ENCODE measurements at places on chromosomes 4 and X.

DNA sequence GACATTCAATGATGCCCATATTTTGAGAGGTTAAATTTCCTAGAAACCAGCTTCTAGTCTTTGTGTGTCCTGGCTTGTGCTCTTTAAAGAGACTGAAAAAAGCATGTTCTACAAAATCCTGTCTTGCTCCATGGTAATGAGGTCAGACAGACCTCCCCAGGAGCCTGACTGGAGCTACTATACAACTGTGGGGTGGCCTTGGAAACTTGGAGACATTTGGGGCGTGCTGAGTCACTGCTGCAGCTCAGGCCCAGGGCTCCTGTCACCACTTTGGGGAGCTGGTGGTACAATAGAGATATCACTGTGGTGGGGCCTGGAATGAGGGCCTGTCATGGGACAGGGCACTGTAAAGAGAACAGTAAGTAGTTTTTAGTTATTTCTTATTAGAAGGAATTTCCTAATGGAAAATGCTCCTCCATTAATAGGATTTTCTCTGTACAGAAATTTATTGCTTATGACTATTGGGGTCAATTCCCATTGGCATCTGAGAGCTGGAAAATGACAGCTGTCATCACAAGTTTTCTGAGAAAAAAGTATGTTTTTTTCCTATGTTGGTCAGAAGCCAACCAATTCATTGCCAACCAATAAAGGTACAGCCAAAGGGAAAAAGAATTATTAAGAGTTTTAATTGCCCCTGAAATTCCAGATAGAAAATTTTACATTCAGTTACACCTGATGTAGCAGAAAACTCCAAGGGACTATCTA is 207.4 kb upstream of the JADE1 start:
- no peak for DNase-seq

DNA sequence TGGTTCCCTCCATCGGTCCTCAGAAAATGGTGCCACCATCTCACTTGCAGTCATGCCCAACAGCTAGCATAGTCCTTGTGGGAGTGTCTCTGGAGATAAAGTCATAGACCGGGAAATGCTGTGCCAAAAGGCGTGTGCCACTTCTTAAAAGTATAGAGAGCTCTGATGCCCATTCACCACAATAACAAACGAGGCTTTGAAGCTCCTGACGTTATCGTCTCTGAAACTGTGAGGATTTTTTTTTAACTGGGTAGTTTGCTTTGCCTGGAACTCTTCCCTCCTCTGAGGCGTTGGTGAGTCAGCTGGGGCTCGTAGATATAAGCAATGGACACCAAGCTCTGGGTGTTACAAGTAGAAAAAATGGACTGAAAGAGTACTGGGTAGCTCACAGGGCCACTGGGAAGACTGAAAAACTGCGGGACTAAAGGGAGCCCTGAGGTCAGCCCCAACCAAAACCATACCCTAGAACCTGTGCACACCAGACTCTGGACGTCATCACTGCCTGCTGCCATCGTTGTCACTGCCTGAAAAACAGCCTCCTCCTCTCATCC is 89.4 kb upstream of the TRIM2 start:
- DNase-seq: no peak

GRCh38 chrX:71912156-71912555 is 1.5 kb downstream of the NHSL2 start:
- no peak for DNase-seq

DNA sequence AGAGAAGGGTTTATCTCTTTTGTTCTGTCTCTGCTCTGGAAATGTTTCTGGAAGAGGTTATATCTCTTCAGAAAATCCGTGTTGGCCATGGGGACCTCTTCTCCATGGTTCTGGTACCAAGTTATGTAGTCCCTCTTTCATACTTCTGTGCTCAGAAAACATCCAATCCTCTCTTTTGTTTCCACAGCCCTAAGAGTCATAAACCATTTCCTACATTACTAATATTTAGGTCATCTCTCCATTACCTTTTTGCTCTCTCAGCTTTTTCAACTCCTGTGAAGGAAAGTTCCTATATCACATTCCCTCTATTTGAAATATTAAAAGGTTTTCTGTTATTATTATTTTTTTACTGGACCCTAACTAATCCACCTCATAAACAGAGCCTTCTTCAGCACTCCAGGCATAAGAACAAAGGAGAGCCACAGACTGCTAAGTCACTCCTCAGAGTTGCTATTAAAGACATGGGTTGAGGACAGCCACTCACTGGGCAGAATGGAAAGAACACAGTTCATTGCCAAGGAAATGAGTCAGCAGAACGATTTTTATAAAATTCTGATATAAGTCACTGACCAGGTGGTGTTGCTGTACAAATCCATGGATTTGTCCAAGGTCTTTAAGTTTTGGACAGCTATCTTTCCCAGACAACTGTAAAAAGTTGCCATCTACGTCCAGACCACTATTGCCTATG is 122.4 kb upstream of the NPY2R start:
- DNase-seq: no peak

- no peak for DNase-seq
These were observed 136.6 kb downstream of the NHS start for GRCh38 chrX:17511556-17511955.

DNA sequence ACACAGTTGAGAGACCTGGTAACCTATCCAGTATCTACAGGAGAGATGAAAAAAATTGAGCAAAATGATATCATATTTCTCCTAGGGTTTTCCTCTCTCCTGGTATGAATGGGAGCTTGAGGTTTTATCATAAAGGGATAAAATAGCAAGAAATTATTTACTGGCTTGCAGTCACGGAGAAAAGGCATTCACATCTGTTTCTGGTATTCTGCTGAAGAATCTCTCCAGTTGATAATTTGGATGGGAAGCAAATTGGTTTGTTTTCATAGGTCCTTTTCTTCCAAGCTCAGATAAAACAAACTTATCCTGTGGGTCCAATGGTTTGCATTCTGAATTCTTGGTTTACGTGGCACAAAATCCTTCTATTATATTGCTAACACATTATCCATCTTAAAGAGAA is 83.1 kb upstream of the GYPA start:
- DNase-seq: no peak

- DNase-seq: no peak
These were observed 11.3 kb downstream of the QDPR start for GRCh38 chr4:17500574-17500973.

DNA sequence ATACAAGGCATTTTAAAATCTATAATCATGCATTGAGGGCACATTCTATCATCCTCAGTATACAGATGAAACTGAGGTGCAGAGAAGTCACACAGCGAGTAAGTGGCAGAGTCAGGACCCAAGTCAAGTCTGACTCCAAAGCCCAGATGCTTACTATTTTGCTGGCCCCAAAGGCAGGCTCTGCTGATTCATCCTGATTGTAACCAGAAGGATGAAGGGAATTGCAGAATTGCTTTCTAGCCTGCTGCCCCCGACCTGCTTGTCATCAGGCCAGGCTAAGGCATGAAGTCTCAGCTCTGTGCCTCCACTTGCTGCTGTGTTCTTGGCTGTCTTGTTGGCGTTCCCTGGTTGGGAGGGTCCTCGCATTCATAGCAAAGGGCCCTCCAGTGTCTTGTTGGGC is 62.7 kb downstream of the SLC9A6 start:
- DNase-seq: no peak

- DNase-seq: no peak
These were observed 13.0 kb upstream of the SEPSECS start for GRCh38 chr4:25172961-25173915.

DNA sequence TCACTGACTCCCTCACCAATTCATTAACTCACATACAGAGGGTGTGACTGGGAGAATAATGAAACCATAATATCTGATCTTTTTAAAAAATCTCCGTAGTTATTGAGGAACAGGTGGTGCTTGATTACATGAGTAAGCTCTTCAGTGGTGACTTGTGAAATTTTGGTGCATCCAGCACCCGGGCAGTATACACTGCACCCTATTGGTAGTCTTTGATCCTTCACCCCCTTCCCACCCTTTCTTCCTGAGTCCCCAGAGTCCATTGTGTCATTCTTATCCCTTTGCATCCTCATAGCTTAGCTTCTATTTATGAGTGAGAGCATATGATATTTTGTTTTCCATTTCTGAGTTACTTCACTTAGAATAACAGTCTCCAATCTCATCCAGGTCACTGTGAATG is 1143.8 kb downstream of the PCDH19 start:
- DNase-seq: no peak

Data from NCI-H2029 treated with DMSO at 0.1 percent for 48 hours (cell line).